Activated T-helper 2 cell treated with anti-CD3 and anti-CD28 coated beads, Interferon-gamma antibody, Interleukin-2, Interleukin-4, amounts not matched to agents 10 μg/mL and 5 μg/mL and 100 μg/mL, durations not matched to agents 14 hours and 24 hours and 36 hours (primary cell): ENCODE measurements at places on chromosomes 1 and 21. TPM values are rescaled to one million over a fixed set of nuclear protein-coding genes. Genes with fewer than 3 reads are reported as not detected.

- no peaks in the 10 kb centered on the region for H3K36me3 ChIP-seq
- no peak for DNase-seq
- H3K27ac ChIP-seq: no peak overlapping the region
- no peaks in the 10 kb centered on the region for H3K27me3 ChIP-seq
- no peaks in the 10 kb centered on the region for H3K4me1 ChIP-seq
- no peak overlapping the region for H3K4me3 ChIP-seq
Measured at GRCh38 chr1:29574871-29575270, 338.5 kb downstream of the PTPRU start.

DNA sequence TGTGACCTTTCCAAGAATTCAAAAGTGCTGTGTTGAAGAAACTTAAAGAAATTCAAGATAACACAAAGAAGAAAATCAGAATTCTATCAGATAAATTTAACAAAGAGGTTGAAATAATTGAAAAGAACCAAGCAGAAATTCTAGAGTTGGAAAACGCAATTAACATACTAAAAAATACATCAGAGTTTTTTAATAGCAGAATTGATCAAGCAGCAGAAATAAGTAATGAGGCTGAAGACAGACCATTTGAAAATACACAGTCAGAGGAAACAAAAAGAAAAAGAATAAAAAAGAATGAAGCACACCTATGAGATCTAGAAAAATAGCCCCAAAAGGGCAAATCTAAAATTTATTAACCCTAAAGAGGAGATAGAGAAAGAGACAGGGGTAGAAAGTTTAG lies 218.1 kb upstream of the KAZN start:
- no peaks in the 10 kb centered on the region for H3K36me3 ChIP-seq
- H3K27ac ChIP-seq: no peak overlapping the region

DNA sequence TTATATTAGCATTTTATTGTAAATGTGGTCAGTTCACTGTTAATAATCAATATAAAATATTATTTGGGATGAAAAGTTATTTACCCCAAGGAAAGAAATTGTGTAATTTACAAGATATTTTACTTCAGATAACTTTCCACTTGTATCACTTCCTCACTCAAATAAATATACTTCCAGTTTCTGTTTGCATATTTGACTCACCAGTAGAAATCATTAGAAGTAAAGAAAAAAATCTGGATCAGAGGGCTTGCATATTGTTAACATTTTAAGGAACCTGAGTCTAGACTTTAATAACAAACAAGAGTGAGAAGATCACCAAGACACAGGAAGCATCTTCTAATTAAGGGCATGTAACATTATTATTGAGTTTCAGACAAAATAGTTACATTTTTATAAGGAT lies 347 bp upstream of the KRTAP20-4 start:
- no peak for DNase-seq
- H3K36me3 ChIP-seq: no peaks in the 10 kb centered on the region
- no peak overlapping the region for H3K27ac ChIP-seq
- H3K4me1 ChIP-seq: no peaks in the 10 kb centered on the region
- H3K27me3 ChIP-seq: no peaks in the 10 kb centered on the region
- no peak overlapping the region for H3K4me3 ChIP-seq

DNA sequence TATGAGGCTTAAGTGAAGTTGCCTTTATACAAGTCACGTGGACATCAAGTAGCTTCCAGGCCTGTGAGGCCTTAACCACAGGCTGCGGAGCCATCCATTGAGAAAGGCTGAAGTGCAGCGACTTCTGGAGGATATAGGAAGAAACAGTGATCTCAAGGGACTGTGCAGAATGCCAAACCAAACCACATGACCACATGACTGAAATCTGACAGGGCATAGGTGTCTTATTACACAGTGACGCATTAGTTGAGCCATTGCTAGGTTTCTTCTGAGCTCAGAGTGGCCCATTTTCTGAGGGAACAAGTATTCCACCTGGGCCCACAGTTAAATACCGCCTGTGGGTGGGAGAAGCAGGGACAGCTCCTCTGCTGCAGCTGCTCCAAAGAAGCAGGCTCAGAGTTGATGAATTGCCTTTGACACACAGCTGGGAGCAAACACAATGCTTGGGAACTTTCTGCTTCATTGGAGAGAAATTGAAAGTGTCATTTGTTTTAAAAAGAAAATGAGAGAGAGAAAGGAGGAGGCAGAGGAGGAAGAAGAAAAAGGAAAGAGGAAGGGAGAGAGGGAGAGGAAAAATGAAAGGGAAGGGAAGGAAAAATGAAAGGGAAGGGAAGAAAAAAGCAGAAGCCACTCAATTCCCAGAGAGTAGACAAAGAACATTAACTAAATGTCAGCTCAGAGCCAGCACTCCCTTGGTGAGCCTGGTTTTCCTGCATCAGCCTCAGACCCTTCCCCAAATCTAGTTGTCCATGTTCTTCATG lies 94.4 kb downstream of the COLGALT2 start:
- peaks cover 9% of the 10 kb centered on the region for H3K27me3 ChIP-seq
- peaks cover 5% of the 10 kb centered on the region for H3K4me1 ChIP-seq
- H3K27ac ChIP-seq: no peak overlapping the region
- no peaks in the 10 kb centered on the region for H3K36me3 ChIP-seq
- DNase-seq: no peak
- H3K4me3 ChIP-seq: no peak overlapping the region

DNA sequence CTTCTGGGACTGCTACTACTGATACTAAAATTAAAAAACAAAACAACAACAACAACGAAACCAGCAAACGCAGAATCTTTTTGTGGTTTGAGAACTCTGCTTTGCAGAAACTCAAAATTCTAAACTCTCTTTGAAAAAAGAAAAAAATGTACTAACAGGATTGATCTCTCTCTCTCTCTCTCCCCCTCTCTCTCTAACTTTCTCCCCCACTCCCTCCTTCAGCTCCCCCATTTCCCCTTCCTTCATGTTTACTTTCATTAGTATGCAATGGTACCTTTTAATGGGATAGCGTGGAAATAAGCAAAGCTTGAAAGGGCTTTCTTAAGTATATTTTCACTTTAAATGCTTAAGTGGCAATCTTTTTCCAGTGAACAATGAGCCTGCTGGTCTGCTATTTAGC lies 562.6 kb upstream of the ADGRL2 start:
- H3K27me3 ChIP-seq: no peaks in the 10 kb centered on the region
- no peaks in the 10 kb centered on the region for H3K4me1 ChIP-seq
- no peak for DNase-seq
- H3K4me3 ChIP-seq: no peak overlapping the region
- H3K27ac ChIP-seq: no peak overlapping the region

DNA sequence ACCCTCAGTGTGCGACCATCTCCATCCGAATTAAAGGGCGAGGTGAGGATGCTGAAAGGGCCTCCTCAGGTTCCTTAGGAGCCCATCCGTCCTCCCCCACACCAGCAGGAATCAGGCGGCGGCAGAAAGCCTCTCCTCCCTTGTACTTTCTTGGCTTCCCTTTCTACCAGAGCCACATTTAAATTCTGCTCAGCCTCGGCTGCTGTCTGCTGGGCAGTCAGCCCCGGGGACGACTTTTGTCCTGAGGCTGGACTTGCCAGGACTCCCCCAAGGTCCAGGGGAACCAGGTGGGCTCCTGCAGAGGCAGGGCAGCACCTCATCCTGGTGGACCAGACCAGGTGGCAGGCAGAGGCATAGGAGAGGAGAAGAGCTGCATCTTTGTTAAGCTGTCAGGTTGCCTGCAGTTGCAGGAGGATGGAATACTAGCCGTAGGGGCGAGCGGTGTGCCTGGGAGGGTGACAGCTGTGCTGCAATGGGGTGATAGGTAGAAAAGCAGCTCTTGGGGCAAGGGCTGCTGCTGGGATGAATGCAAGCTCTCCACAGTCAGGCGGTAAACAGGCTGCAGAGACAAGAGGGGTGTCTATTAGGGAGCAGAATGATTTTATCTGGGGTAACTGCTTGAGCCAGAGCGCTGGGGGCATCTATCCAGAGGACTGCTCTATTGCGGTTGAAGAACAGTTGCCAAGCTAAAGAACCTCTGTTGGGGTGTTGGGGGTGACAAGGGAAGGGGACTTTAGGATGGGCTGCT lies 46.2 kb upstream of the WASF2 start:
- no peaks in the 10 kb centered on the region for H3K27me3 ChIP-seq
- H3K36me3 ChIP-seq: peaks cover 19% of the 10 kb centered on the region
- H3K4me3 ChIP-seq: no peak overlapping the region

- H3K27ac ChIP-seq: no peak overlapping the region
- DNase-seq: no peak
- H3K36me3 ChIP-seq: no peaks in the 10 kb centered on the region
Measured at GRCh38 chr1:178784131-178784536, 59.1 kb downstream of the RALGPS2 start.

- no peaks in the 10 kb centered on the region for H3K27me3 ChIP-seq
- H3K36me3 ChIP-seq: no peaks in the 10 kb centered on the region
- H3K4me1 ChIP-seq: no peaks in the 10 kb centered on the region
- H3K27ac ChIP-seq: no peak overlapping the region
Measured at GRCh38 chr1:177495878-177496277, 325.1 kb downstream of the BRINP2 start.

- no peak overlapping the region for H3K4me3 ChIP-seq
- H3K4me1 ChIP-seq: peaks cover 3% of the 10 kb centered on the region
- no peaks in the 10 kb centered on the region for H3K36me3 ChIP-seq
- H3K27me3 ChIP-seq: peaks cover 5% of the 10 kb centered on the region
- H3K27ac ChIP-seq: no peak overlapping the region
Measured at GRCh38 chr1:202029171-202029665, 18.8 kb downstream of the ELF3 start.

DNA sequence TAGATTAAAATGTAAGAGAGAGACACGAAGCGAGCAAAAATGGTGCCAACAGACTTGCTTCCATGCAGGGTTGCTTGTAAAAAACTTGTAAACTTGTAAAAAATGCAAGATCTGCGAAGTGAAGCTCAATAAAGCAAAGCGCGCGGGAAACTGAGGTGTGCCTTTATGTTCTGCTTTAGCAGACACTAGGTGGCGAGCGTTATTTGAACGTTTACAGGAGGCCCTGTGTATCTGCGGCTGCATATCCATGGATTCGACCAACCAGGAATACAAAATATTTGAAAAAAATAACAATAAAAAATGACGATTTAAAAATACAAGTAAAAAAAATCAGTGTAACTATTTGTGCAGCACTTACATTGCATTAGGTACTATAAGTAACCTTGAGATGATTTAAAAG lies 1.5 kb downstream of the UBE2G2 start:
- H3K36me3 ChIP-seq: peaks cover 69% of the 10 kb centered on the region
- H3K4me1 ChIP-seq: peaks cover 49% of the 10 kb centered on the region
- no peaks in the 10 kb centered on the region for H3K27me3 ChIP-seq
- DNase-seq: no peak
- H3K4me3 ChIP-seq: peak overlapping the region; percentile 98

DNA sequence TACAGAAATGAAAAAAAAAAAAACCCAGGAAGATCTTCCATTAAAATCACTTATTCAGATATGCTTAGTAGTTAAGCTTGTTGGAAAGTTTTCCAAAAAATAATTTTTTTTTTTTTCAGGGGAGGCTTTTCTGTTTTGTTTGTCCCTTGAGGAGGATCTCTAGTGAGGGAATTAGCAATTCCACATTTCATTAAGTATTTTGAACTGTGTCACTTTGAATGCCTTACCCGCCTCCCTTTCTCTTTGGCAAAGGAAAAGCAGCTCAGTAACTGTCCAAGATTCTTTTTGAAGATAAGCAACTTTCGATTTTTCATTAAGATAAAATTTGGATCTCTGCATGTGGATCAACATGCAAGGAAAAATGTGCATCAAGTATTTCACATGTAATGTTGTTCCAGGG lies 1.8 kb downstream of the NTNG1 start:
- H3K27ac ChIP-seq: no peak overlapping the region
- H3K36me3 ChIP-seq: no peaks in the 10 kb centered on the region

- H3K4me1 ChIP-seq: no peaks in the 10 kb centered on the region
- H3K27ac ChIP-seq: no peak overlapping the region
- no peaks in the 10 kb centered on the region for H3K36me3 ChIP-seq
- H3K27me3 ChIP-seq: no peaks in the 10 kb centered on the region
- DNase-seq: no peak
Measured at GRCh38 chr21:27813750-27814149, 846.9 kb upstream of the ADAMTS5 start.

GRCh38 chr1:87688136-87688535 lies 359.5 kb downstream of the LMO4 start:
- H3K4me1 ChIP-seq: peaks cover 4% of the 10 kb centered on the region
- DNase-seq: no peak
- no peaks in the 10 kb centered on the region for H3K27me3 ChIP-seq
- no peak overlapping the region for H3K4me3 ChIP-seq
- H3K36me3 ChIP-seq: no peaks in the 10 kb centered on the region
- no peak overlapping the region for H3K27ac ChIP-seq

GRCh38 chr1:161982917-161983316 lies 40.8 kb downstream of the OLFML2B start:
- H3K4me3 ChIP-seq: no peak overlapping the region
- H3K4me1 ChIP-seq: no peaks in the 10 kb centered on the region
- H3K36me3 ChIP-seq: no peaks in the 10 kb centered on the region
- no peak for DNase-seq

DNA sequence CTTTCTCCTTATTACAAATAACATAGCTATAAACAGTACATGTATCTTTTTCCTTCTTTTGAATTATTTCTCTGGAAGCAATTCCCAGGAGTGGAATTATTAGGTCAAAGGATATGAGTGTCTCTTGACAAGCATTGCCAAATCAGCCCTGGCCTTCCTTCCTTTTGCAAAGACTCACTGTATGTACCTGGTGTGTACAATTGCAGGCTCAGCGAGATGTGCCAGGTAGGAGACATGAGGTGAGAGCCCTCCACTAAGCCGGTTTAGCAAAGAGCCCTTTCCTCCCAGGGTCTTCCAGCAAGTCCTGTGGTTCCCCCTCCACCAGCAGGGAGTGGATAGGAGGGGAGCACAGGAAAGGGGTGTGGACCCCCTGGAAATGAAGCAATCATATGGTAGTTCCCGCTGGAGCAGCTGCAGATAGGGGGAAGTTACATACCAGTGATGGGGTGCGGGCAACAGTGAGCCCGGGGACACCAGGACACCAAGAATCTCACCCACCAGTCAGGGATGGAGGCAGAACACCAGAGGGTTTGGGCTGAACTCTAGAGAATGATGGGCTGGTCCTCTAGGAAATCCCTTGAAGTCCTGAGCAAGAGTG lies 18.3 kb downstream of the RCSD1 start:
- no peak for DNase-seq
- no peaks in the 10 kb centered on the region for H3K27me3 ChIP-seq
- no peak overlapping the region for H3K4me3 ChIP-seq
- H3K4me1 ChIP-seq: peaks cover 60% of the 10 kb centered on the region

DNA sequence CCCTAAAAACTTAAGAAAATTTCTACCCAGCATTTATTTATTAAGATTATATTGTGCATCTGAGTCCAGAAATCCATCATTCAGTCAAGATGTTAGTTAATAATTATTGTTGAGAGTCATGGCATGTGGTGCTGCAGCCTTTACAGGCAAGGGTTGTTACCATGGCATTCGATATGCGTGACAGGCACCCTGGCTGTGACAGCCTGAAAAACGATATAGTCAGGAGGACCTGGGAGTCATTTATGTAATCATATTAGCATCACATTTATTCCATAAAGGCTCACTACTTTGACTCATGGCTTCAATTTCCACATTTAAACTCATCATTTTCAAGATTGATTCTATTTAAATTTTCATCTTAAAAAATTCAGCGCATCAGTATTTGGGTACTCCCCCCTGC lies 68.0 kb downstream of the CACHD1 start:
- no peak overlapping the region for H3K27ac ChIP-seq
- no peak overlapping the region for H3K4me3 ChIP-seq
- no peaks in the 10 kb centered on the region for H3K36me3 ChIP-seq
- peaks cover 15% of the 10 kb centered on the region for H3K4me1 ChIP-seq
- no peaks in the 10 kb centered on the region for H3K27me3 ChIP-seq
- DNase-seq: no peak

NBPF8 gene
- 14.3 and 15.3 TPM in 2 replicates for total RNA-seq

FLG2 gene
- not detected in 2 replicates for total RNA-seq

RORC gene
- total RNA-seq: 0.94 and 0.99 TPM in 2 replicates

NES gene
- not detected in 2 replicates for total RNA-seq

CTBS gene
- 14.1 and 15.1 TPM in 2 replicates for total RNA-seq

DIRAS3 gene
- total RNA-seq: 0.21 and 0.32 TPM in 2 replicates

ST6GALNAC5 gene
- total RNA-seq: not detected in 2 replicates

ATP1A4 gene
- total RNA-seq: 0.41 and 0.55 TPM in 2 replicates
